ENCODE measurements at places on chromosomes 12 and 14.

GRCh38 chr12:28082096-28082495, 108.2 kb upstream of the CCDC91 start:
- DNase-seq = no peak

GRCh38 chr14:96256407-96256806, 397 bp downstream of the BDKRB1 start:
- no peak for DNase-seq

GRCh38 chr12:7937833-7938506, 2.0 kb upstream of the SLC2A3 start:
- no peak for DNase-seq

- no peak for DNase-seq
Observed at GRCh38 chr14:92646952-92647796, 101.3 kb downstream of the LGMN start.

DNA sequence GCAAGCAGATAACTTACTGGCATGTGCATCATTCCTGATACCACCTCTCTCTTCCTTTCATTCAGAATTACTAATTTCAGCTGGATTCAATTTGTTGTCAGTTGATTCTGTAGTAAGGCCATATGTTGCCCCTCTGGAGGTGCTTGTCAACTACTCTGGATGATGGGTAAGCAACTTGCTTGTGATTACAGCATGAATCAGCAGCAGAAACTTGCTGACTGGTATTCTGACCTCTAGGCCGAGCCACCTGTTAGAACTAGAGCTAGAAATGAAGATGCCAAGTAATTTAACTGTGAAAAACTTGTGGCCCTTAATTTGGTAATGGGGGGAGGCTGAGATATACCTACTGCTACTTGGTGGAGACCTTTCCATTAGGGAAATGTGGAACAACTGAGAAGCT, 5.1 kb downstream of the RNF10 start:
- no peak for DNase-seq

GRCh38 chr14:105187935-105188524, 6.9 kb upstream of the NUDT14 start:
- no peak for DNase-seq

DNA sequence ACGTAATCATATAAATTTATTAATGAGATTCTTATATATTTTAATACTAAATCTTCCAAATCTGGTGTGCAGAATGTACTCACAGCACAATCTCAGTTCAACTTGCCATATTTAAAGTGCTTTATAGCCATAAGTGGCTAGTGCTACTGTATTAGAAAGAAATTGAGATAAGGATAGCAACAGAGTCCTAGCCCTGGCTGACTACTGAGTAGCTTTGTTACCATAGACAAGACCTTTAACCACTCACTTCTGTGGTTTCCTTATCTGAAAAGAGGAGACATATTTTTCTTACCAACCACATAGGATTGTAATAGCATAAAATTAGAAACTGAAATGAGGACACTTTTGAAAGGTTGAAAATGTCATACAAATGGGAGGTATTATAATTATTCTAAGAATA, 2.0 kb upstream of the CHURC1 start:
- DNase-seq = no peak

DNA sequence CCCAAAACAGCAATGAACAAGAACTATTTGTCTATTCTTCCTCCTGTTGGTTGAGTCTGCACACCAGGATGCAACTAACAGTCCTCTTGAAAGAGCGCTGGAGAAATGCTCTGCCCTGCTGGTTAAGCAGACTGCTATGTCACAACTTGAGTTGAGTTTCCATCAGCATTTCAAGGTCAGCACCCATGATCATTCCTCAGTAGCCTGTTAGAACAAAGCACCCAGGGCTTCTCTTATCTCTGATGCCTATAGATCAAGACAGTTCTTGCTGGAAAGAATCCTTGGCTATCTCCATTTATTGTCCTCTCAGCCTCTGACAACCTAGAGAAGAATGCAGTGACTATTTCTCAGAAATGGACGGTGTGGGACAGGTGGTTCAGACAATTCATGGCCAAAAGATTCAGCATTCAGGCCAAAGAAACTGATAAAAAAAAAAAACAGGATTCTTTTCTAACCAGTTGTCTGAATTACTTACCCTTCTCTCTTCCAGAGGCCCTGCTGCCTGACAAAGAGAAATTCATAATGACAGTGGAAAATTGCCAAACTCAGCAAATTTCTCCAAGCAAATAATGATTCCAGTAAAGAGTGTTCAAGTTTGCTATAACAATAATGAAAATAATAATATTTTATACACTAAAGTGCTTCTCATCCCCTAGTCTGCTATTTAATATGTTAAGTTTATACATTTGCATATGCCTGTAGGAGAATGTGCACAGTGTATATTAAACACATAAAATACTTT, 306.7 kb downstream of the EMP1 start:
- DNase-seq = no peak

DNA sequence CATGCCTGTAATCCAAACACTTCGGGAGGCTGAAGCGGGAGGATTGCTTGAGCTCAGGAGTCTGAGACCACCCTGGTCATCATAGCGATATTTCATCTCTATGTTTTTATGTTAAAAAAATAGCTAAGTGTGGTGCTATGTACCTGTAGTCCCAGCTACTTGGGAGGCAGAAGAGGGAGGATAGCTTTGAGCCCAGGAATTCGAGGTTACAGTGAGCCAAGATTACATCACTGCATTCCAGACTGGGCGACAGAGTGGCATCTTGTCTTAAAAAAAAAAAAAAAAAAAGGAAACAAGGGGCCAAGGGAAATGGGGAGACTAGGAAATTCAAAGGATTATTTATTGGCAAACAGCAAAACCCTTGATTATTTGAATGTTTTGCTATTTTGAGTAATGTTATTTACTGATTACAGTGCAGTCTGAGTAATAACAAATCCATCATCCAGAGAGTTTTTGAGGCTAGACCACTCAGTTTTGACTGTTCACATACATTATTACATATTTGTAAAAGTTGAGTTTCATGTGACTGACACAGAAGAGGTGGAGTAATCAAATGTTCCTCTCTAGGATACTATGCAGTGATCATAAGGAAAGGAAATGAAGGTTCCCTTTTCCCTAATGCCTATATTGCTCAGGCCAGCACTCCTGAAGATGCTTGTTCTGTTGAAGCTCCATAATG, 40.8 kb downstream of the PRKCH start:
- DNase-seq = no peak

DNA sequence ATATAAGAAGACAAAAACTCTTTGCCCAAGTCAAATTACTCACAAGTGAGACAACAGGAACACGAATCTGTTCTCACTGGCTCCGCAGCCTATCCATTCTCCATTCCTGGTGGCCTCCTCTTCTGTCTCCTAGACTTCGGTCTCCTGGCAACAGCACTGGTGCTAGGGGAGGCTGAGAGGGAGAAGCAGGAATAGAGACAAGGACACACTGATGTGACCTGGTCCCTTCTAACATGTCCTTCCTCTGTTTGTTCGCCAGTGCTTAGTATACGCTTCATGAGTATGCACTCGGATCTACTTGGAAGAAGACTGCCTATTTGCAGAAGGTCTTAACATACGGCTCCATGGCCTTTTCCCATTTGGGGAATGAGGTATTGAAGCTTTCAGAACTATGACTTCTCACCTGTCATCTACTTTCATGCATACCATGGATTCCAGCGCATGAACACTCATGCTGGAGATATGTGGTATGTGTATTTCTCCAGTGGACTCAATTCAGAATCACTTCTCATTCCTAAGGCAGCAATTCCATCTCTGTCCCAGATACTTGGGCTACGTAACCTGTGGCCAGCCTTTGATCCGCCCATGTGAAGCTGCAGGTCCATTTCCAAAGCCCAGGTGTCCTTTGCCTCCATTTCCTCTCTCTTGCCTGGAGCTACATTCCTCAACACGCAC, 33.9 kb downstream of the BHLHE41 start:
- DNase-seq = no peak

DNA sequence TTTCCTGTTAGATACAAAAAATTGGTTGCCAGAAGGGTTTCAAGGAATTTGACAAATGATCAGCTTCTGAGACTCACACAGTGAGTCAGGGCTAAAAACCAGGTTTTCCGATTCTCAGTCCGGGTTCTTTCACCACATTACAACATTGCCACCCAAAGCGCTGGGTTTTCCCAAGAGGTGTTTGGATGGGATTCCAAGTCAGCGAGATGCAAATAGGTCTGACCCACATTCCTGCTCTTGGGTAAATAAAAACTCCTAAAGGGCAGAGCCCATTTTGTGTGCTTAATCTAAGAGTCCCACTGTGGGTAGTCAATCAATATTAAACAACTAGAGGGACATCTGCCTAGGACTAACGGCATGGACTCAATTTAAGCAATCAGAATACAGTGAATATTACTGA, 5.4 kb upstream of the RIC8B start:
- no peak for DNase-seq

- DNase-seq = peak; percentile 62
Observed at GRCh38 chr14:75069121-75069810, at the start of gene ZC2HC1C. Gene ZC2HC1C (plus strand): TSS chr14:75069641. CDS start chr14:75070574, 933 bp downstream.

DNA sequence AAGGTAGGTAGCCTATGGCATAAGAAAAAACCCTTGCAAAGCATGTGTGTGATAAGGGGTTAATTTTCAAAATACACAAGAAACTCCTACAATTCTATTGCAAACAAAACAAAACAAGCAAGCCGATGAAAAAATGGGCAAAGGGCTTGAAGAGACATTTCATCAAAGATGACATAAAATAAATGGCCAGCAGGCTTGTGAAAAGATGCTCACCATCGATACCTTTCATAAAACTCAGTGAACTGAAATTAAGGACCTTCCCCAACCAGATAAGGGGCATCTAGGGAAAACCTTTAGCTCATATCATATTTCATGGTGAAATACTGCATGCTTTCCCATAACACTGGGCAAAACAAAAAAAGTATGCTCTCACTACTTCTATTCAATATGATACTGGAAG, 131.2 kb downstream of the PPM1H start:
- no peak for DNase-seq

GRCh38 chr12:72234886-72235285, 37.3 kb upstream of the TRHDE start:
- DNase-seq = no peak

GRCh38 chr12:32535288-32535999, 136.1 kb downstream of the FGD4 start:
- peak; percentile 25 for DNase-seq

DNA sequence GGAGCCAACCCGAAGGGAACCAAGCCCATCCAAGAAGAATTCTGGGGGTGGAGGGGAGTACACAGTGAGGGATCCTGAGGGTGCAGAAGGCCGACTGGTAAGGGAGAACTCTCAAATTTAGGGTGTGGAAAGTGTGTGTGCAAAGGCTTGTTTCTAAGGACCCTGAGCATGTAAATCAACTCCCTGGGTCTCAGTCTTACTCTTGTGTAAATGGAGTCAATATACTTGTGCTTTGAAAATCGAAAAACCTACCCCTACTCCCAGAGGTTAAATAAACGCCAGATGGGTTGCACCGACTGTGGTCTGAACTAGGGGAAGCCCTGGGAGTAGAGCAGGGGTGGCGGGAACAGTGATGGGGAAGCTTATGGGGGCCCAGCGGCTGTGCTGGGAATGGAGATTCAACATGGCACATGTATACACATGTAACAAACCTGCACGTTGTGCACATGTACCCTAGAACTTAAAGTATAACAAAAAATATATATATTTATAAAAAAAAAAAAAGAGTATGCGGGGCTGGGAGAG, 6.0 kb downstream of the B4GALNT1 start:
- DNase-seq = no peak

- DNase-seq = no peak
Observed at GRCh38 chr12:131124487-131125280, 171.0 kb downstream of the ADGRD1 start.

GRCh38 chr12:90304231-90304630, 595.6 kb upstream of the ATP2B1 start:
- DNase-seq = no peak

GRCh38 chr12:71665090-71665463, 976 bp downstream of the THAP2 start:
- no peak for DNase-seq

- DNase-seq = no peak
Observed at GRCh38 chr12:11669348-11669747, 19.9 kb downstream of the ETV6 start.

GRCh38 chr12:78797196-78797931, 67.2 kb upstream of the SYT1 start:
- DNase-seq = no peak

DNA sequence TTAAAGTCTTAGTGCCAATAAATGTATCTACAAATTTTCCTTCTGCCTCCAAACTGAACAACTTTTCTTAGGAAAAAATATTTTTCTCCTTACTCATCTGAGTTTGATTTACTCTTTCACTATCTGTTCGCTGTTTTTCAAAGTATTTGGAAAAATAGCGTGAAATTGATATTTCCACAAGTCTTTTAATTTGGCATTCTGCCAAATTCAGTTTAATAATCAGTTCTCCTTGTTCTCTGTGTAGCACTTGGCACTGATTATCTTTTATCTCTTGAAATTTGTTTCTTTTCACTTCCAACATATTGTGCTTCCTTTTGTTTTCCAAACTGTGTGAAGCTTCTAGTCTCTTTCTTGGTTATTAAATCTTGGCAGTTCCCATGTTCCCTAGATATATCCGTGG, 559.8 kb downstream of the RPL10L start:
- DNase-seq = no peak

GRCh38 chr12:40171501-40171900, 53.3 kb upstream of the LRRK2 start:
- no peak for DNase-seq

DNA sequence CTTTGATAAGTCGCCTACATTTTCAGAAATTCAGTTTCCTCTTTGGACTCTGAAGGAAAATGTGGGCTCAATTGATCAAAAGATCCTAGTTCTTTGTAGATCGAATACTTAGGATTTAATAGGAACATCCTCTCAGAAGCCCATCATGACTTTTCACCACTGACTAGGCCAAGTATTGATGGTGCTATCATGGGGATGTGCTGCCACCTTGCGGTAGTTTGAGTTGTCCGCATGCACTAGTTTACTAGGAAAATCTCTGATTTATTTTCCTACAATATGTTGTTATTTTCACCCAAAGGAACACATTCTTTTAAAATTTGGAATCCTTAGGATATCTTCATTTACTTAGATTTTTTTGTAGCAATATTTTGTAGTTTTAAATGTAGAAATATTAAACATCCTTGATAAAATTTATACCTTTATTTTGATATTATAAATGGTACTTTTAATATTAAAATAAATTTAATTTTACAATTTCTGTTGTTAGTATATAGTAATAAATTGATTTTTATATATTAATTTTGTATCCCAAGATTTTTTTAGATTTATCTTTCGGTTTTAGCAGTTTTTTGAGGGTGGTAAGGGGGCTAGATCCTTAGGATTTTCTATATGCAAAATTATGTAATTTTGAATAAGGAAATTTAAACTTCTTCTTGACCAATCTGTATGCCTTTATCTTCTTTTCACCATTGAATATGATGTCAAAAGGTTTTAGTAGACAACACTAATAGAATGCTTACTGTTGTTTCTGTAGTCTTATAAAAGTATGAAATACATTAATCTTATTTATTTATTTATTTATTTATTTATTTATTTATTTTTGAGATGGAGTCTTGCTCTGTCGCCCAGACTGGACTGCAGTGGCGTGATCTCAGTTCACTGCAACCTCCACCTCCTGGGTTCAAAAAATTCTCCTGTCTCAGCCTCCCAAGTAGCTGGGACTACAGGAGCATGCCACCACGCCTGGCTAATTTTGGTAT, 52.9 kb upstream of the OR9K2 start:
- DNase-seq = peak; percentile 64
